ENCODE measurements at places on chromosomes 7 and 10.
A peak's percentile ranks its signal among the peaks of the same experiment; 100 is the strongest.

GRCh38 chr7:37297546-37297945, 151.1 kb downstream of the ELMO1 start:
- DNase-seq: no peak

- no peak for DNase-seq
Observed at GRCh38 chr7:85065306-85065705, 121.5 kb downstream of the SEMA3D start.

DNA sequence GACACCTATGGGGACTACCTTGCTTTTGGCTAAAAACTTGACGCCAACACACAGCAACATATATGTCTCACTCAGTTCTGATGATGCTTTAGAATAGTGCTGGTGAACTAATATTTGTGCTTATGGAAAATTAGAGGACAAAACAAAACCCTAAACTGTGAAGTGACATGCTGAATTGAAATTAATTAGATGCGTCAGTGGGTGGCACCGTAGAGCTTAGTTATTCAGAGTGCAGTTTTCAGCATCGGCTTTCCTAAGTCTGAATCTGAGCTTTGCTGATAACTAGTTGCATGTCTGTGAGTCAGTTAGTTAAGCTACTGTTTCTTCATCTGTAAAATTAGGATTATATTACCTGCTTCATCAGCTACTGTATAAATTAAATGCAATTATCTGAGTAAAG, 245.0 kb upstream of the SORCS1 start:
- DNase-seq: peak; percentile 61

- DNase-seq: no peak
Observed at GRCh38 chr10:78754269-78755062, 314.3 kb upstream of the ZMIZ1 start.

GRCh38 chr7:47783456-47784223, 164.6 kb downstream of the PKD1L1 start:
- DNase-seq: no peak

DNA sequence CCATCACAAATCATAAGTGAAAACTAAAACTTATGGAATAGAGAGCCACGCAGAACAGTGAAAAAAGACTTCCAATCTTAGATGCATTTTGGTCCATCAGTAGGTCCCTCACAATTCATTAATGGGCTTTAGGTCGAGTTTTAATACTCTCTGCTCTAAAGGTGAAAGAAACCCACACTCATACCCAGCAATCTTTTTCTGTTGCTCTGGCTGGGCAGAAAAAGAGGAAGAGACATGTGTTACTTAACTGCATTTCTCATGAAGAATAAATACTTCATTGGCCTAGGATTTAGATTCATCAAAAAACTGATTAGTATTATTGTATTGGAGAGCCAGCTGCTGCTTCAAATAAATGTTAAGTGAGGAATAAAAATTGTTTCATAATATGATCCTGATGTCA, 645.7 kb downstream of the PHTF2 start:
- DNase-seq: no peak

All from B cell (primary cell).